ENCODE measurements at places on chromosomes 7 and 10.

GRCh38 chr7:86904949-86905834 lies 154.3 kb downstream of the ELAPOR2 start:
- DNase-seq: peak; percentile 8

DNA sequence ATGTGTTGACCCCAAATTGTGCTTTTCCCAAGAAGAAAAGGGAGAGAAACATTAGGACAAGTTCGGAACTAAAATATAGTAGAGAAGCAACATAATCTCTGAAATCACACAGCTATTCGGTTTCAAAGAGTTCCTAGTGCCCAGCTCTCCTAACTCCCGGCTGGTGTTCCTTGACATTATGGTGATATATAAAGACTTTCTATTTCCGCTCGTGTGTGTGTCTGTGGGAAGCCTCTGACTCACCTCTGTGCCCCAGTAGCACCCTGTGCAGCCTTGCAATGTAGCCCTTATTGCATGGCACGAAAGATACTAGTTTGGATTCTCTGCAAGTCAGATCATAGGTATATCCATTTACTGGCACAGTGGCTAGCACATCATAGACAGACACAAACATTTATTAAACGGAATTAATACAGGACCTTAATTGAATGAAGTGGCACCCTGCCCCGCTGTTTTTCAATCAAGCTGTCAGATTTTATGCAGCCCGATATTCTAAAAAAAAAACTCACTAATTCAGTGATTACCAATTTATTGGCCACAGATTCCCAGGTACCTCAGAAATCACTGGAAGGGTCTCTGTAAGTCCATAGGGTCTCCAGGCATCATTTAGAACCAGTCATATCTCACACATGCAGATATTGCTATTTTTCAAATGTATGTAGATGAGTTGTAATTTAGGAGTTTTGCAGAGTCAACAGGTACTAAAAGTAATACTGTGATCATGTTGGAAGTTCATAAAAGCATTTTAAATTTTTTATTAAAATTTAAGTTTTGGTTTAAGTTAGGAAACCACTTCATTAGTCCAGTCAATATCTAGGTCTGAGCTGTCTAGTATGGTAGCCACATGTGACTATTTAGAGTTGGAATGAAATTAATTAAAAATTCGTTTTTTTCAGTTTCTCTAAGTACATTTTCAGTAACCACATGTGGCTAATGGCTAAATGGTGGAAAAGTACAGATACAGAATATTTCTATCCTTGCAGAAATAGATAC lies 43.3 kb downstream of the SFTPD start:
- peak; percentile 26 for DNase-seq

- DNase-seq: no peak
Observed at GRCh38 chr10:61049386-61049785, 105.4 kb upstream of the RHOBTB1 start.

DNA sequence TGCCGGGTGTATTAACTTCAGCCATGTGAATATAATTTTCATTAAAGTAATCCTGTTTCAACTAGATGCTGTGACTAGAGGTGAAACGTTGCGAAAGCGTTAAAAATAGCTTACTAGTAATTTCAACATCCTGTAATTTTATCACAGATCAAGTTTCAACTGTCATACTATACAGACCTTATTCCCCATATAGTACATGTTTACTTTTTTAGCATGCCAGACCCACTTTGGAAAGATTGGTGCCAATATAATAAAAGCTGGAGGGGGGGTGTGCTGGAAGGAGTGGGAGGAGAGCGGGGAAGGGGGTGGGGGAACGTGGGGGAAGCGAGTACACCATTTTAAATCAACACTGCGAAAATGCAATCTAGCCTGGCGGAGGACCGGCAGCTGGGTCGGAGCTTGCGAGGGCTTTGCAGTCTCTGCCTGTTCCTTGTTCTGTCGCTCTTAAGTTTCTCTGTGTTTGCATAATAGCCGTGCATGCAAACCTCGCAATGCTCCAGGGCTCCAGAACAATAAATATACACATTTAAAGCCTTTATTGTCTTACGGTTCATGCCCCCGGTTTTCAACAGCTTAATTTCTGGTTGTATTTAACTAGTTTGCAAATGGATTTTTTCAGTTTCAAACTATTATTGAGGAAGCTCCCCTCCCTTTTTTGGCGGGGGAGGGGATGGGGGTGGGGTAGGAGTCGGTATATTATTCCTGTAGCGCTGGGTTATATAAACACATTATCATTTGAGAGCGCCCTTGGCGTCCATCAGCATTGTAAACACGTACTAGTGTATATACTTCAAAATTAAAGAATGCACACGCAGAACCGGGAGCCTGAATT lies 1.3 kb upstream of the ARID5B start:
- peak; percentile 70 for DNase-seq

DNA sequence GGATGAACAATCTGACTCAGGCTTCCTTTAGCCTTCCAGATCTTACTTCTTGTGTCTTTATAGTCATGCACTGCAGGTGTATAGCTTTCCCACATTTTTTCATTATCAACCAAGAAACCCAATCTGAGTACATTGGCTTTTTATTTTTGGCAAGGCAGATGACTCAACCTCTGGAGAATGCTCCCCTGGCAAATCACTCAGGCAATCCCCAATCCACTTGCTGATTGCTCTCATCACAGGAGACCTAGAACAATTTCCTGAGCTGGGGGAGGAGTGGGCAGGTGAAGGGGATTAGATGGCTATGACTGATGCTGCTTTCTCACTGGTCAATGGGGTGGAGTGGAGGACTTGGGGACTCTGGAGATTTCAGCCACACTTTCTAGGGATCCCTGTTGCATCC lies 134.4 kb downstream of the SLC16A9 start:
- no peak for DNase-seq

DNA sequence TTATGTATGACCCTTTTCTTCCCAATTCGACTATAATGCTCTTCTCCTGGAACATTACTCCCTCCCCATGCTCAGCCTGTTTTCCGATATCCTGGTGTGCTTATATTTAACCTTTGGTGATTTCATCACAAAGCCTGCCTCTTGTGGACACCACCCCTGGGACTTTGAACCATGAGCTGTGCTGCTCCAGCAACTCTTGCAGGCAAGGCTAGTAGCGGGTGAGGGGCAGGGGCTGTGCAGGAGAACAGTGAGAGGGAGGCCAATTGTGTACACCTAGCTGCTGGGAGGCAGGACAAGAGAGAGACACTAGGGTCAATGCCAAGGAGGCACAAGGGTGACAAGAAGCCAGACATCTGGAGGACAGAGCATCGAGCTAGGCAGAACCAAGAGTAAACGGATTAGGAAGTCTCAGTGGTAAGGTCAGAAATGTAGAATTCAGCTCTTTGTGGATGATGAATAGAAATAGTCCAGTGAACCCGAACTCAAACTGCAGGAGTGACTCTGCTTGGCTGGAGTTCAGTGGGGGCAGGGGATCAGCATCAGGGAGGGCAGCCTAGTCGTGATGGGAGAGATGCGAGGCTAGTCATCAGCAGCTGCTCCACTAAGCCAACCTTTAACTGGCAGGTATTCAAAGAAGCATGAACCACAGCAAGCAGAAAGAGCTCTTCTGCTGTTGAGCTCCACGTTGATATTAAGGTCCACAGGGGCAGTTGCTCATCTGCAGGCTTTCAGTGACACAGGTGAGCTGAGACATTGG lies 31.0 kb upstream of the MKI67 start:
- DNase-seq: no peak

DNA sequence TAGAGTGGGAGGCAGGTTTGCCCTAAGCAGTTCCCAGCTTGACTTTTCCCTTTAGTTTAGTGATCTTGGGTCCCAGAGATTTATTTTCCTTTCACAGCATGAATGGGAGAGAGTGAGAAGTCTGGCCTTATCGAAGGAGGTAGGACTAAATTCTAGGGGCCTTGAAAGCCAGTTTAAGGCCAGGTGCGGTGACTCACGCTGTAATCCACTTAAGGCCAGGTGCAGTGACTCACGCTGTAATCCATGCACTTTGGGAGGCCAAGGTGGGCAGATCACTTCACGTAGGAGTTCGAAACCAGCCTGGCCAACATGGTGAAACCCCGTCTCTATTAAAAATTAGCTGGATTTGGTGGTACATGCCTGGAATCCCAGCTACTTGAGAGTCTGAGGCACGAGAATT lies 392.2 kb downstream of the ACTR3B start:
- no peak for DNase-seq

DNA sequence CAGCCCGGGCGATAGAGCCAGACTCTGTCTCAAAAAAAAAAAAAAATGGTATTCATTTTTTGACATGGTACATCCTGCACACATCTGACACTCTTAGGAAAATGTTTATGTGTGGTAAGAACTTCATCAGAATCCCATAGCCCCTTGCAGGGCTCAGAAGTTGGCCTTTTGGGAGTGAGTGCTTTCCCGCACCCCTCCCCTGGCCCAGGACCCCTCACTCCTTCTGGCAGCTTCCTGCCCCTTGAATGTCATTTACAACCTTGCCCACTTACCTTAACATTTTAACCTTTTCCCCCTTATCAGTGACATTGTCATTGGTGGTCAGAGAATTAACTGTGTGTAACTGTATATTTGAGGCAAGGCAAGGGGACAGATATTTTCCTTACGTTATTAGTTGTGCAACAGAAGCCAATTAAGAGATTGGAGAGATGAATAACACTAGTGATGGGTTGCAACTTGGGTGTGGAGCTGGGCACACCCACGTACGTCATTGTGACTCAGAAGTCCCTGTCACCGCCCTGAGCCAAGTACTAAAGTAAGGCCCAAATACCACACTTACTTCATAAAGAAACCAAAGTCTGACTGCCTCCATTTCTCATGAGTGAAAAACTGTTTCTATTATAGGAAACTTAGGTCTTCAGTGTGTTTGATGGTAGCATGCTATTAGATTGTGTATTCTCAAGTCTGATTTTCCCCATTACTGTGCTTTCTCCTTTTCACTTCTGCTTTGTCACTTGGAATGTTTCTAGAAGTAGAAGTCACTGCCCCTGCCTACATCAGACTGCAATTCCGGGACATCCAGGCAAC lies 31.6 kb downstream of the OGDH start:
- DNase-seq: peak; percentile 85

- DNase-seq: no peak
Observed at GRCh38 chr10:58956926-58957325, 219.5 kb upstream of the PHYHIPL start.

DNA sequence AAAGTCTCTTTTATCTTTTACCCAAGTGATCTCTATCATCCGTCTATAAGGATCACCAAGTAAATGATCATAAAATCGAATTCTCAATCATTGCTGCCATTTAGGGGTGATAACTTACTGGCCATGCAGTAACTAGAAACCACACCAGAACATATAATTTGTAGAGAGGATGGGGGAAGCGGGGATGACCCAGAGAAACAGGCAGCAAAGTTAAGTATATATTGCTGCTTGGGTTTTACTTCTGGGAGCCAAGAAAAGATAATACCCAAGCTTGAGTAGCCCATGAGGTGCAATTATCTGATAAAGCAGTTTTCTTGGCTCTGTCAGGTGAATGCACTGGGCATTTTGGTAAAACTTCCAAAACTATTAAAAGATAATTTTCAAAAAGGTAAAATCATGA lies 18.9 kb downstream of the EXOC6 start:
- no peak for DNase-seq

DNA sequence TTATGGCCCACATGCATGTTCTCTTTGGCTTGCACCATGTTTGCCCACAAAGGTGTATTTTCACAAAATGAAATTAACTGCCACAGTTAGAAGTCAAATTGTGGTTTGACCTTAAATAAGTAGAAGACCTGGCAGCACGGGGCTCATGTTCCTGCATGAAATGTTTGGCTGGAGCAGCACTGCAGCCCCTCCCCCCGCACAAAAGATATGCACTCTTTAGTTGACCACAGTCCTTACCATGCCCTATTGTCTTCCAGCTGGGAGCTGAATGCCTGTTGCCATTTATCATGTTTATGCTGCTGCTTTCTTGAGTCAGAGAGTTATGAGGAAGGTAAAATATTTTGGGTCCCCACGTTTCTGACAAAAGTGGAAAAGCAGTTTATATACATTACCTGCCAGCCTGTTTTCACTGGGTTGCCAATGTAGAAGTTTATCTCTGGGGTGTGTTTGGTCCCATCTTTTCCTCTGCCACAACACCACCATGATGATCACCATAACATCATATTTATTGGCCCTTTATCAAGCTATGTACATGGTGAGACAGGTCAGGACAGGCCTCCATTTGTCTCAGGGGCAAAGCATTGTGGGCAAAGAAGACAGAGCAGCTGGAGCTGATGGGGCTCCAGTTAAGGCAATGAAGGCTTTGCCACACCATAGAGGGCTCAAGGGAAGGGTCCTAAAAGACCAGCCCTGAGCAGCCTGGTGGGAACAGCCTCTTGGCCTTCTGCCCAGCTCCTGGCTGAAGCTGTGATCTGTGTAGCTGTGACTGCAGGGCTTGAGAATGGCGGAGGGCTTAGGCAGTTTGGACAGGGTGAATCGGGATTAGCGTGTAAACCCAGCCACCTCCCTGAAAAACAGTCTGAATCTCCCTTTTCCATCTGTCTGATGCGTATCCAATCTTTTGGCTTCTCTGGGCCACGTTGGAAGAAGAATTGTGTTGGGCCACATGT lies 5.4 kb downstream of the PRF1 start:
- no peak for DNase-seq

- DNase-seq: no peak
Observed at GRCh38 chr7:48130658-48131108, 40.6 kb upstream of the ABCA13 start.

DNA sequence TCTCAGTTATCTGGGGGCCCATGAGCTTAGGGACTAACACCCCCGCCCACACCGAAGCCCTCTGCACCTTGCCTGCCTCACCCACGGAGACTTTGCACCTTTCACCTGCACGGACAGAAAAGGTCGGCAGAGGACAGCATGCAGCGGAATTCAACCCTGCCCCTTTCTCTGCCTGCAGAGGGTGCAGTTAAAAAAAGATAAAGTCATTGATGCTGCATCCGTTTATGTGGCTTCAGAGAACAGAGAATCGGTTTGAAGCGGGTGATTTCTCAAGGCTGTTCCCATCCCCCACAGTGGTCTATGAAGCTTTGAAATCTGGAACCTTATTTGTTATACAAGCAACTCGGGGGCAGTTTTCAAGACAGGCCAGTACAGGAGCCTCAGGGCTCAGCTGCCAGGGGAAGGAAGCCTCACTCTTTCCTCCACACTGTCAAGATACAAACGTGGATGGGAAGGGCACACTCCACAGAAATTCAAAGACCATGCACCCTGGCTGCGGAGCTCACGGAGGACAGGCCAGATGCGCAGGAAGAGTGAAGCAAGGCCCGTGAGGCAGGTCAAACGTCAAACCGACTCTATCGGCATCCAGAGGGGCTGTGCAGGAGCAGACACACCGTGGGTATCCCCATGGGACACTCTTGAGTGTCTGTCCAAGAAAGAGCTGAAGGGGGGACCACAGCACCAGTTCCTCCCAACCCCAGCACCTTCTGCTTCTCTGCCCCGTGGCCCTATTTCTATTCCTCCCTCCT lies 66.3 kb downstream of the INSIG1 start:
- no peak for DNase-seq

GRCh38 chr7:151085691-151086620 lies at the start of gene AGAP3:
TSS of gene AGAP3 (plus strand) at chr7:151086475. CDS start at chr7:151086742, 267 bp downstream.
- DNase-seq: peak; percentile 62

Measured in activated CD4-positive, alpha-beta T cell treated with anti-CD3 and anti-CD28 coated beads for 48 hours (primary cell).